ENCODE measurements at places on chromosomes 16 and 17.

DNA sequence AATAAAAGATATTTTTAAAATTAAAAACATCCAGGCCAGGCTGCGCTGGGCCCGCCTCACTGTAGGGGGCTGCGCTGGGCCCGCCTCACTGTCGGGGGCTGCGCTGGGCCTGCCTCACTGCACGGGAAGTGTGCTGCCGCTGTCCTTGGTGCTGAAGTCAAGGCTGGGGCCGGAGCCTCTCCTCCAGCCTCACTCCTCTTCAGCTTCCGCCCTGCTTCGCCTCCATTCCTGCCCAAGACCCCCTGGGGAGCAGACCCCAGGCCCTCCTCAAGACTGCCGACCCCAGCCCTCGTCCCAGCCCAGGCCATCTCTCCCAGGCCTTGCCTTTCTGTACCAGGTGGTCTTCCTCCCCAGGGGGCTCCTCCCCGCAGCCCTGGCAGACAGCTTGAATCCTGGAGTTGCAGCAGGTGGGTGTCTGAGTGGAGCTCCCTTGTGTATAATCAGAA is 26.2 kb downstream of the ENDOV start:
- DNase-seq, result no peak

DNA sequence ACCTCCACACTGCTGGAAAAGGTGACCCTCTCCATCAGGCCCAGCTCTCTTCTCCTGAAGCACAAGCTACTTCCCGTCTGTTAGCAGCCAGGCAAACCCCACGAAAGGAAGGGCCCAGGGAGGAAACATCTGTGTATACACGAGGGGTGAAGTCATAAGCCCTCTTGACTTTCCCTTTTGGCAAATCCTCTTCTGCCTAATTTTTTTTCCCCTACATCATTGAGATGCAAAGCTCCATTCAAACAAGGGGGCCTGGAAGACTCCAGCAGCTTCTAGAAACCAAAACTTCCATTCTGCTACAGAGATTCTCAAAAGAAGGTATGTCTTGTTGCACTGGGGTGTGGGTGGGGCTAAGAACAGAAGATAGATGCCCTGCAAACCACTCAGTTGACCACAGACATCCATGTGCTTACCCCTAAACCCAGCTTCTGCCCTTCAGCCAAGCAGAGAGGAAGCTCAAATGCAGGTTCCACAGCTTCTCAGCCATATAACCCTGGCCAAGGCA is 145.6 kb upstream of the RCVRN start:
- no peak for DNase-seq

DNA sequence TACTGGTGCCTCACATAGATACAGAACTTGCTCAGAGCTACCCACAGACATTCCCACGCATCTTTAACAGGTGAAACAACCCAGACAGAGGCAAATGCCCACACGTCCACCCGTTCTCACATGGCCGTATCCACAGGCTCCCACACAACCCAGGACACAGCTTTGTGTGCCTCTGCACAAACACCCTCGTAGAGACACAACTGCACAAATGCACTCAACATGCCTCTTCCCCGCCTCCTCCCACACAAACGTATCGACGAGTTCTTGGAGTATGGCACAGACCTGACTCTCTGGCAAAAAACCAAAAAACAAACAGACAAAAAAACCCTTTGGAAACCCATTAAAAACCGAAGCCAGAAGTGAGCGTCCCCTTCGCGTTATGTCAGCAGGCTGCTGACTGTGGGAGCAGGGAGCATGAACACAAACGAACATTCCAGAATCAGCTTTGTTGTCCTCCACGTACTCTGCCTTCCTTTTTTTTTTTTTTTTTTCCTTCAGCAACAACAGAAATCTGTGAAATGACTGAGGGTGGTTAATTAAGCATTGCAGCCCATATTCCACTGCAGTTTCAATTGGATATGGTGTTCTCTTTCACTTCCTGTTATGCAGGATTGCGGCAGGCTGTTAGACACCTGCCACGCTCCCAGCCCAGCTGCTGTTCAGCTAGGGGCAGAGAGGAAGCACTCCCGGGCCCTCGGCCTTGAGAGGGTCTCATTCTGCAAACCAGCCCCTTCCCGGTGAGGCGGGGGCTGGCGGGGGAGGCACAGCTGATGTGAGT is 313.7 kb downstream of the MAF start:
- DNase-seq, result peak; percentile 91

GRCh38 chr16:9316008-9316407 is 224.6 kb downstream of the HAPSTR1 start:
- peak; percentile 23 for DNase-seq

DNA sequence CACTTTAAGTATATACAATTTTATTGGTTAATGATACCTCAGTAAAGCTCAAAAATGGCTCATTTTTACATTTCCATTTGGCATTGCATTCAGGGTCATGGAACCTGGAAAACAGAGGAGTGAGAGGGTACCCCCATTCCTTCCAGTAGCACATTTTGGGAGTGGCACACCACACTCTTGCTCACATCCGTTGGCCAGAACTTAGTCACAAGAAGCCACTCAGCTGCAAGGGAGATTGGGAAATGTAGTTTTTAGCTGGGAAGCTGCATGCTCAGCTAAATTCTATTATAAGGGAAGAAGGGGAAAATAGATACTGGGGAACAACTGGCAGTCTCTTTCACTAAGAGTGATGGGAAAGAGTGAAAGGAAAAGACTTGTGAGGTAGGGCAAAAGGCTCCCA is 102.5 kb upstream of the TMEM97 start:
- no peak for DNase-seq
